ENCODE measurements at places on chromosomes 12 and 14. TPM values are rescaled to one million over a fixed set of nuclear protein-coding genes. Genes with fewer than 3 reads are reported as not detected.

The NAB2 gene
- 34.8 TPM for total RNA-seq

The NR4A1 gene
- 23.7 TPM for total RNA-seq

The PPP4R4 gene
- total RNA-seq: 0.09 TPM

The RBP5 gene
- total RNA-seq: 0.49 TPM

The KRT74 gene
- not detected for total RNA-seq

The DIO3 gene
- 3.3 TPM for total RNA-seq

The GDF3 gene
- not detected for total RNA-seq

The RAD9B gene
- total RNA-seq: 3.5 TPM

The TC2N gene
- 7.6 TPM for total RNA-seq

The AKAP3 gene
- total RNA-seq: 0.35 TPM

The MYO1H gene
- not detected for total RNA-seq

The CISTR gene
- total RNA-seq: not detected

The SAMD15 gene
- total RNA-seq: 0.44 TPM

The P2RX2 gene
- not detected for total RNA-seq

The SPIC gene
- not detected for total RNA-seq

The SERPINA12 gene
- total RNA-seq: not detected

The LBHD2 gene
- total RNA-seq: 0.09 TPM

The FOXG1 gene
- total RNA-seq: under 0.01 TPM

The BDKRB1 gene
- 0.53 TPM for total RNA-seq

The KRT76 gene
- not detected for total RNA-seq

The KLHDC1 gene
- total RNA-seq: 7.2 TPM

The HVCN1 gene
- 5.6 TPM for total RNA-seq

The ALG10B gene
- total RNA-seq: 4.6 TPM

The RILPL1 gene
- total RNA-seq: 26.2 TPM

The AICDA gene
- 0.40 TPM for total RNA-seq

The FGF6 gene
- 24.7 TPM for total RNA-seq

The LAG3 gene
- 0.18 TPM for total RNA-seq

The IAPP gene
- not detected for total RNA-seq

The RPGRIP1 gene
- total RNA-seq: 0.18 TPM

The GZMB gene
- 0.22 TPM for total RNA-seq

The AMN gene
- total RNA-seq: 0.58 TPM

The SALL2 gene
- 7.1 TPM for total RNA-seq

The KRT2 gene
- not detected for total RNA-seq

Measured in muscle of leg (tissue), 16 donors.